Fibroblast of pulmonary artery (primary cell): ENCODE measurements at places on chromosomes 2 and 18.

DNA sequence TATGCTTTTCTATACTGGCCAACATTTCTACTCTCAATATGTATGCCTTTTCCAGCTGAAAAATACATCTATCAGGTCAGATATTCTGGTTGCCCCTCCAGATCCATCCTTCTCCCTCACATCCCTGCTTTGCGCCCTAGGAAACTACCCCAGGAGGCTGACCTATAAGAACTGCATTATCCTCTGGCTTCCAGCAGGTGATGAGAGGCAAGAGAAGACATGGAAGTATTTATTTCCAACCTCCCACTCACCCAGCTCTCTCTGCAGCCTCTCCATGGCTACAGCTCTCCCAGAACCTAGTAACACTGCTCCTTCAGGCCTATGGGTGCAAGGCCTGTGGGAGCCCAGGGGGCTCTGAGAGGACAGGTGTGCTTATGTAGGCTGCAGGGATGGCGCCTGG lies 42.9 kb downstream of the ARID5A start:
- no peak for DNase-seq

DNA sequence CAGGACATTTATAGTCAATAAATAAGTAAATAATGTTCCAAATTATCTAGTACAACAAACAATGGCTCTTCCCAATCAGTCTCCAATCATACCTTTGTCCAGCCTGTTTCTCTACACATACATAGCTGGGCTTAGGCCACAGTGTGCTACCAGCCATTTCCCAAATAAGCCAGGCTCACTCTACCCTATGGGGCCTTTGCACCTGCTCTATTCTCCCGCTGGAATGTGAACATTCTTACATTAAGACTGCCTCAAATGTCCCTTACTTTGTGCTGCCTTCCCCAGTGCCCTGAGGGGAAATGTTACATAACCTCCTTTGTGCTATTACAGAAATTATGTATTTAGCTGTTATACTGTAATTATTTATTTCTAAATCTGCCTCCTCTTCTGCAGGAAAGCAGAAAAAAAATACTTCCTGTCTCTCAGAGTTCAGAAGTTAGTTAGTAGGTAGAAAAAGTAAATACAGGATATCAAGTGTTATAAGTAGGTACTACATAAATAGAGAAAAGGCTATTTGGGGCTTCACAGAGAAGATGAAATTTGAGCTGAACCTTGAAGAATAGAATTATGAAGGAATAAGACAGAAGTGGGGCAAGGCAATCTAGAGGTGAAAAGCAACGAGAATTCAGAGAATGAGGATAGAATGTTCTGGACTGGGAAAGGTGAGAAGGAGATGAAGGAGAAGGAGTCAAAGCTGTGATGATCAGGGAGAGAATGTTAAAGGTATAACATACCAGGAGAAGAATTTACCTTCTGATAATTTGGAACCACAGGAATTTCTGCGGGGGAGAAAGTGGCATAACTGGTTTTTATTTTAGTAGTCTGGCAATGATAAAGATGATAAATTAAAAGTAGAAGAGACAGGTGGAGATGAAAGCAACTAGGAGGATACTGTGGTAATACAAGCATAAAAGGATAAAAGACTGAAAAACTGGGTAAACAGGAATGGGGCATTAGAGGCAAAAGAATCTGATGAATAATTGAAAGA lies 37.0 kb downstream of the ROCK1 start:
- no peak for DNase-seq

- DNase-seq = peak; percentile 45
These were observed 38.4 kb downstream of the PKP4 start for GRCh38 chr2:158495175-158495574.

- DNase-seq = no peak
These were observed 126.2 kb downstream of the NR4A2 start for GRCh38 chr2:156206355-156206754.

- peak; percentile 53 for DNase-seq
These were observed 43.9 kb upstream of the CYBRD1 start for GRCh38 chr2:171478345-171478744.

DNA sequence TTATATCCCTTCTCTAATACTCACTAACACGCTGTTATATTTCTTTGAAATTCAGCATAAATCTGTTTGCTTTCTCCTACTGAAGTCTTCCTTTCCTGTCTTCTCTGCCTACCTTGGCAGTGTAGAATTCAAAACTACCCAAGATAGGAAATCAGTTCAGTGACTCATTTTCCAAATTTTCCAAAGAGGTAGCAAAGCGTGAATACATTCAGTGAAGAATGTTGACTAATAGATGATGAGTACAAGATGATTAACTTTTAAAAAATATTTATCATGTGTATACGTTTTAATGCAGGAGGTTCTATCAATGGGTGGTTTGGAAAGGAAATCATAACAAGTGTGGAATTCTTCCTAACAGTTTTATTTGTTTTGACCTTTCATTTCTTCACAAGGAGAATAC lies 201.9 kb upstream of the SLC8A1 start:
- DNase-seq = no peak

GRCh38 chr2:128442053-128442751 lies 123.5 kb upstream of the HS6ST1 start:
- no peak for DNase-seq

DNA sequence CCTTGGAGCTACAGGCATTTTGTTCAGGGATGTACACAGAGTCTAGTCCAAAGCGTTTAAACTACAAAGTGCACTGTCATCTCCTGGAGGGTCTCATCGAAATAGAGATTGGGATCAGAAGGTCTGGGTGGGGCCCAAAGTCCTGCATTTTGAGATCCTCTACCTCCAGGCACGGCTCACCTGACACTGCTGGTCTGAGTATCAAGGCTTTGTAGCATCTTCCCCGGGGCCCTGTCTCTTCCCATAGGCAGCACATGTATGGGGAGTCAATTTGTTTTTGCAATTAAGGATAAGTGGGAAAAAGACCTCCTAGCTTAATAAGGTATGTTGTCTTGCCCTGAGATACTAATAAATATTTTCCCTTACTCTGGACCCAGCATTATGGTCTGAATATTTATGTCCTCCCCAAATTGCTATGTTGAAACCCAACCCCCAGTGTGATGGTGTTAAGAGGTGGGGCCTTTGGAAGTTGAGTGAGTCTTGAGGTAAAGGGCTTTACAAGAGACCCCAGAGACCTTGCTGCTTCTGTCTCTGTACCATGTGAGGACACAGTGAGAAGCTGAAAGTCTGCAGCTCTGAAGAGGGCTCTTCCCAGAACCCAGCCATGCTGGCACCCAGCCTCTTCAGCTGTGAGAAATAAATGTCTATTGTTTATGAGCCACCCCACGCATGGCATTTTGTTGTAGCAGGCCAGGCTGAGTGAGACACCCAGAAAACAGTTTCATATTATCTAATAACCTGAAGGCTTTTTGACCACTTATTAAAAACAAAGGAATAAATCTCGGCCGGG lies 258.7 kb upstream of the HS6ST1 start:
- no peak for DNase-seq

DNA sequence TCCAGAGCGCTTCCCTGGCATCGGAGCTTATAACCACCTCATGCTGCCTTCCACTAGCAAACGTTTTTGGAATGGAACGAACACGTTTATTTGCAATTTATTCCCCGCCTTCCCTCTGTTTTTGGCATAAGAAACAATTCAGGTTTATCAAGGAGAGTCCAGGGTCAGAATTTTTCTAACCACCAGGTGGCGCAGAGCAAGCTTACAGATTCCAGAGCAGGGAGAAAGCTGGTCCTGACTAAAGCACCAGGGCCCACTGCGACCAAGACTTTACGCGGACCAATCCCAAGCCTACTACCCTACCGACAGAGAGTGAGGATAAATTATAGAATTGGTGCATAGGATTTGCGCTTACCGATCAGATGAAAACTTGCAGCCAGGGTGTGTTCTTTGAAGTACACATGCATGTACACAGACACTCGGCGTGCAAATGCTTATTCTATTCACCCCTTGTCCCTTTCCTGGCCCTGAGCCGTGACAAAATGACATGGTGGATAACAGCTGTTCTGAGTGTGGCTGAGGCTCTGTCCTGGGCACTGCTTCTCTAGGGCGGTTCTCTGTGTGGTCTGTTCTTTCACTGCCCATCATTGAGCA lies 34.7 kb downstream of the NAPG start:
- peak; percentile 85 for DNase-seq

DNA sequence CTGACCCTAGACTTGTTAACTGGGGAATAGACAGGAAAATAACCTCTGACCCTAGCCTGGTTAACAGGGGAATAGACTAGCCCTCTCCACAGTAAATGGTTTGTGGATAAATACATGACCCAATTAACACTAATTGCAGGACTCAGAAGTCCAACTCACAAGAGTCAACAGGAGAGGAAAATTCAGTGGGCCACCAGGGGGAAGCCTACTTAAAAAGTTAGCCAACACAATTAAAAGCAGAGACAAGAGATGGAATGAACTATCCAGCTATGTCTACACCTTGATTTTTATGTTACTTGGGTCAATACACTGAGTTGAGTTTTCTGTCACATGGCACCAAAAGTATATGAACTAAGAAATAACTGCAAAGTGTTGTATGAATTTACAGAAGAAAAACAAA lies 158.8 kb upstream of the SLC39A10 start:
- DNase-seq = peak; percentile 62

- DNase-seq = no peak
These were observed 286.8 kb upstream of the PXDN start for GRCh38 chr2:2031101-2031500.

- no peak for DNase-seq
These were observed 49.8 kb downstream of the QPCT start for GRCh38 chr2:37394263-37394662.

- DNase-seq = no peak
These were observed 27.4 kb upstream of the TAF1B start for GRCh38 chr2:9815844-9816279.

DNA sequence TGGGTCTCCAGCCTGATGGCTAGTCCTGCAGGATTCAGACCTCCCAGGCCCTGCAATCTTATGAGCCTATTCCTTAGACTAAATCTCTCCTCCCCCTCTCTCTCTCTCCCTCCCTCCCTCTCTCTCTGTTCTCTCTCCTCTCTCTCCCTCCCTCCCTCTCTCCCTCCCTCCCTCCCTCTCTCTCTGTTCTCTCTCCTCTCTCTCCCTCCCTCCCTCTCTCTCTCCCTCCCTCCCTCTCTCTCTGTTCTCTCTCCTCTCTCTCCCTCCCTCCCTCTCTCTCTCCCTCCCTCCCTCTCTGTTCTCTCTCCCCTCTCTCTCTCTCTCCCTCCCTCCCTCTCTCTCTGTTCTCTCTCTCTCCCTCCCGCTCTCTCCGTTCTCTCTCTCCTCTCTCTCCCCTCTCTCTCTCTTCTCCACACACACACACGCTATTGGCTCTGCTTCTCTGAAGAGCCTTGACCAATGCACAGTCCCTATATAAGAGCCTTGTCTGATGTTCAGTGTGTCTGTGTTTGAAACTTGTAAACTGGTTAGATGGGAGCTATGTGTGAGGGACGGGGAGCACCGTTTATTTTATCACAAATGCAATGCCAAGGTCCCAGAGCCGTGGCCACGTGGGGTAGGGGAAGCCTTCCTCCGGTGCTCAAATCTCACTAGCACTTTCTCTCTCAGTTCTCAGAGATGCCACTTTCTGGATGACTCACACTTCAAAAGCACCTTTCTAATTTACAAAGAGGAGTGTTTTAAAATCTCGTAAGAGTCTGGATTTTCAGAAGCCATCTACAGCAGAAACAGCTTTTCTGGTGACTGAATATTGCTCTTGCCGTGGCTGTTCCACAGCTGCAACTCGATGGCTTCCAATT lies 9.4 kb upstream of the PRLH start:
- DNase-seq = no peak

GRCh38 chr2:212949786-212950185 lies 201.6 kb downstream of the IKZF2 start:
- DNase-seq = no peak

DNA sequence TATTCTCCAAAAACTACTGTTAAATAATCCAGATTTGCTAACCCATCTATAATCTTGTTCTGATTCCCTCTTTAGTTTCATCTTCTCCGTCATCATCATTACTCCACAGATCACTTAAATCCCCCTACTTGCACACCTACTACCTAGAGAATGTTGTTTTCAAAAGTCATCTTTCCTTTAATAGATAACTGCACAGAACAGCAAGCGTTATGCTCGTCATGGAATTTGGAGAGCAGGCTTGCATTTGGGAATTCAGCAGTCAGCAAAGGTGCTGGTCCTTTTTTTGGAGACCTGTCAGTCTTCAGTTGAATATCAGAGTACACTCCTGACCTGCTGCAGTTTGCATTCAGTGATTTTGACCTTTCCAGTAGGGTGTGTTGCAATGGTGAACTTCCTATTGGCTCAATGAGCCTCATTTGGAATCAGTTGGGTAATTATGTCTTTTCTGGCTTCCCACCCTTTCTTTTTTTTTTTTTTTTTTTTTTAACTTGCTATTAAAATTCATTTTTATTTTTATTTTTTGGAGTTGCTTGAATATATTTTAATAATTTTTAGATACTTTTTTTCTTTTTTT lies 110.6 kb downstream of the HNRNPLL start:
- DNase-seq = no peak

DNA sequence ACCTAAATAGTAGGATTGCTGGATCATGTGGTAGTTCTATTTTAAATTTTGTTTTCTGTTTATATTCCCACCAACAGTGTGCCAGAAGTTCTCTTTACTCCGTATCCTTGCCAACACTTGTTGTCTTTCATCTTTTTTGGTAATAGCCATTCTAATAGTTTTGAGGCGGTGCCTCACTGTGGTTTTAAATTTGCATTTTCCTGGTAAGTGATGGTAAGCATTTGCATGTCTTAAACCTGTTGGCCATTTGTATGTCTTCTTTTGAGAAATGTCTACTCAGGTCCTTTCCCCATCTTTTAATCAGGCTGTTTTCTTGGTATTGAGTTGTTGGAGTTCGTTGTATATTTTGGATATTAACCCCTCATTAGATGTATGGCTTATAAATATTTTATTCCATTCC lies 51.6 kb downstream of the REL start:
- DNase-seq = no peak

- DNase-seq = no peak
These were observed 273.3 kb downstream of the GLI2 start for GRCh38 chr2:121008975-121009374.

DNA sequence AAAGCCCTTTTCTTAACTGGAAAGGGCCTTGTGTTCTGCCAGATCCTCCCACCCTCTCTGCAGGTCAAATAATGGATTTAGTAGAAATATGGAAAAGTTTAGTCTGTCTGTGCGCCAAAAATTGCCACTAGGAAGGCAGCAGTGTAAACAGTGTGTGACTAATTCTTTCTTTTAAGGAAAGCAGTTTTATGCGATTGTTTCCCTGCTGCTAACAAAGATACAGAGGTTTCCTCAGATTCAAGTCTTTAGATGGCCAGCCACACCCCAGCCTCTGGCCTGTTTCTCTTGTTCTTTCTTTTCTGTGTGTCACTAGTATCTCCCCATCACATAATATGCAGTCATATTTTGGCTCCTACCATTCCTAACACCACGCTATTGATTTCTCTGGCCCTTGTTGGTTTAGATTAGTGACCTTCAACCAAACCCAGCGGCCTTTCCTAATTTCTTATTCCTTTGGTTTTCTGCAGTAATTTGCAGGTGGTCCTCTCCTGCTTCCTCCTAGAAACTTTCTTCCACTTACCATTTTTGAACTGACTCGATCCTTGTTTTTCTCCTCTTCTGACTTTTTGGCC lies 157.4 kb downstream of the LTBP1 start:
- peak; percentile 58 for DNase-seq

DNA sequence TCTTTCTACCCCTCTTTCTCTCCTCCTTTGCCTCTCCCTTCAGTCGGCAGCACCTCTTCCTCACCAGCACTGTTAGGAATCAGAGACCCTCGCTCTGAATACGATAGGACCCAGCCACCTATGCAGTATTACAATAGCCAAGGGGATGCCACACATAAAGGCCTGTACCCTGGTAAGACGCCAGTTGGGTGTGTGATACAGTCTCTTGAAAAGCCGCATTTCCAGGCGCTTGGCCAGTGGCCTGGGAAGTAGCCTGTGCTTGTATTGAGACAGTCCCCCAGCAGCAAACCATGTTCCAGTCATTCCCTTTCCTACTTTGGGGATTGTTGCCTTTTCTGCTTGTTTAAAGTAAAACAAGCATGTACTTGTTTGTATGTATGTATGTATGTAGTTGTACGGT lies 118.4 kb upstream of the DAPL1 start:
- DNase-seq = no peak
